ENCODE measurements at places on chromosomes 2 and 18. TPM values are rescaled to one million over a fixed set of nuclear protein-coding genes. Genes with fewer than 3 reads are reported as not detected.
A peak's percentile ranks its signal among the peaks of the same experiment; 100 is the strongest.

- H3K4me1 ChIP-seq = peaks cover 53% of the 10 kb centered on the region
- H3K4me3 ChIP-seq = peak overlapping the region; percentile 68
- no peak for DNase-seq
- H3K36me3 ChIP-seq = no peaks in the 10 kb centered on the region
Observed at GRCh38 chr2:101736233-101736632, 38.7 kb downstream of the MAP4K4 start.

DNA sequence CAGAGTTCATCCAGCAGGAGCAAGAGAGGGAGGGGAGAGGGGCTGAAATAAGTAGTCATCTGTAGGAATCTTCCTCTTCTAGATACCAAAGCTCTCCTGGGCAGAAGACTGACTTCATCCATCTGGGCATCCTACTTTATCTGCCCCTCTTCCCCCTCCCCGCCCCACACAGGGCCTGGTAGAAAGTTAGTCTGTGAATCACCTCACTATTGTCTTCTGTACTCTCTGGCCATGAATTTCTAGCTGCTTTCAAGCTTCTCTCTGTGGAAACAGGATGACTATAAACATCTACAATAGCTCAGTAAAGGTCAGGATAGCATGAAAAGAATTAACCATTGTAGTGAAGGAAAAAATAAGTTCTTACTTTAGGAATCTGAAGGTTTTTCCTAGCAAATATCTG lies 47.7 kb upstream of the RNU4ATAC start:
- no peaks in the 10 kb centered on the region for H3K36me3 ChIP-seq
- DNase-seq = no peak
- H3K4me1 ChIP-seq = peaks cover 35% of the 10 kb centered on the region
- no peaks in the 10 kb centered on the region for H3K27me3 ChIP-seq
- no peak overlapping the region for H3K4me3 ChIP-seq
- no peak overlapping the region for H3K27ac ChIP-seq

DNA sequence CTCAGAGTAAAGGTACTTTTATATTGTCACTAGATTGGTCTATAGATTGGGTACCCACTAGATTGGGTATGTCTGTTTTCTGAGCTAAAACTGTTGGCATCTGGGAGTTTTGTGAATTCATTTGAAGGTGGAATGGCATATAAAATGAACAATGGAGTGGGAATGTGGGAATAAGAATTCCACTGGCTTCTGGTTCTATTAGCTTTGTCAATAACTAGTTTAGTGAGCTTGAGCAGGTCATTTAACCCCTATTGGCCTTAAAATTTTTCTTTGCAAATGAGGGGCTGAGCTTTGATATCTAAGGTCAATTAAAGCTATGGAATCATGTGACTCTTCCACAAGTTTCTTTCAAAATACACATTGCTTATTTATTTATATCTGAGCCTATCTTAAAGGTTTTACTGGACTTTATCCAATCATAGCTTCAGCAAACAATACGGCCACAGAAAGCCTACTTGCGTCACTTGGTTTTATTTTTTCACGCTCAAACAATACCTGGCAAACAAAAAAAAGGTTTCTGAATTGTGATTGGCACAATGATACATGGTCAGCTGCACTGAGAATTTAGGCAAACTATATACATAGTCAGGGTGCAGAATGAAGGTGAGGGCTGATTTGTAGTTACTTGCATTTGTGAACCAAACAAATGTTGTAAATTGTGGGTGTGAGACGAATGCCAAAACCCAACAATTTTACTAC lies 28.8 kb upstream of the ITPRID2 start:
- H3K27ac ChIP-seq = no peak overlapping the region
- DNase-seq = no peak
- H3K27me3 ChIP-seq = peaks cover 12% of the 10 kb centered on the region
- no peaks in the 10 kb centered on the region for H3K36me3 ChIP-seq
- H3K4me1 ChIP-seq = no peaks in the 10 kb centered on the region

DNA sequence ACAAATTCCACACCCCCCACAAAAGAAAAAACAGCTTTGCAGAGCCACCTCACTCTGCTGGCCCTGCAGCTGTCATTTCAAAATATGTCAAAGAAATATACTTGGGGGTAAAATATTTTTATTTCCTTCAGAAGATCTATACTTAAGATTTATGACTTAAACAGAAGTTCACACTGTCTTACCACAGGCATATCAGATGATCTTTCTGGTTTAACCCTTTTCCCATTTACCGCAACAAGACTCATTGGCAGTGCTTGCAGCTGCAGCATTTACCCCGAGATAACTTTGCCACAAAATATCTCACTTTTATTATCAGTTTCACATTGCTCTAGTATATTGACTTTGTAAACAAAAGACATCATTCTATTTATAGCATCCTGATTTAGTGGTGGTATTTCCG lies 21.6 kb upstream of the SLC35G4 start:
- H3K27ac ChIP-seq = no peak overlapping the region
- peaks cover 22% of the 10 kb centered on the region for H3K27me3 ChIP-seq
- no peak for DNase-seq
- no peaks in the 10 kb centered on the region for H3K36me3 ChIP-seq
- H3K4me1 ChIP-seq = peaks cover 17% of the 10 kb centered on the region

DNA sequence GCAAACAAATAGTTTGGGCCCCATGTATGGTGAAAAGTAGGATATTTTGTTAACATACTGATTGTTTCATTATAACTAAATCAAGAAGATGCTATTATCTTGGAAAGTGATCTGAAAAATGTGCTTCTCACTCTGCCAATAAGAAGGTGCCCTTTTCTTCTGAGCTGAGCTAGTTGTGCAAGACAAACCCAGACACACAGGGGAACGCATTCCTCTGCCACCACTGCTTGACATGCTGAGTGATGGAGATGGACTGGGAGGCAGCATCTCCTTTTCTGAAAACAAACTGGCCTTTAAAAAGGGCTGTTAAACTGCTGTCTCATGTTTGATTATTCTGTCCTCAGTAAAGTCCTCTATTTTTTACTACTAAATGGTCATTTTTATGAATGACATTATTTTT lies 1989.9 kb upstream of the CELF4 start:
- H3K4me1 ChIP-seq = no peaks in the 10 kb centered on the region
- no peaks in the 10 kb centered on the region for H3K27me3 ChIP-seq
- H3K27ac ChIP-seq = no peak overlapping the region
- no peak for DNase-seq

- H3K4me1 ChIP-seq = peaks cover 42% of the 10 kb centered on the region
- peak overlapping the region; percentile 88 for H3K4me3 ChIP-seq
- H3K27me3 ChIP-seq = no peaks in the 10 kb centered on the region
- no peak for DNase-seq
Observed at GRCh38 chr2:144331674-144332355, 188.1 kb downstream of the ZEB2 start.

- H3K4me1 ChIP-seq = no peaks in the 10 kb centered on the region
- H3K4me3 ChIP-seq = no peak overlapping the region
- H3K27me3 ChIP-seq = no peaks in the 10 kb centered on the region
- no peaks in the 10 kb centered on the region for H3K36me3 ChIP-seq
Observed at GRCh38 chr2:29066271-29066860, 8.0 kb downstream of the PCARE start.

DNA sequence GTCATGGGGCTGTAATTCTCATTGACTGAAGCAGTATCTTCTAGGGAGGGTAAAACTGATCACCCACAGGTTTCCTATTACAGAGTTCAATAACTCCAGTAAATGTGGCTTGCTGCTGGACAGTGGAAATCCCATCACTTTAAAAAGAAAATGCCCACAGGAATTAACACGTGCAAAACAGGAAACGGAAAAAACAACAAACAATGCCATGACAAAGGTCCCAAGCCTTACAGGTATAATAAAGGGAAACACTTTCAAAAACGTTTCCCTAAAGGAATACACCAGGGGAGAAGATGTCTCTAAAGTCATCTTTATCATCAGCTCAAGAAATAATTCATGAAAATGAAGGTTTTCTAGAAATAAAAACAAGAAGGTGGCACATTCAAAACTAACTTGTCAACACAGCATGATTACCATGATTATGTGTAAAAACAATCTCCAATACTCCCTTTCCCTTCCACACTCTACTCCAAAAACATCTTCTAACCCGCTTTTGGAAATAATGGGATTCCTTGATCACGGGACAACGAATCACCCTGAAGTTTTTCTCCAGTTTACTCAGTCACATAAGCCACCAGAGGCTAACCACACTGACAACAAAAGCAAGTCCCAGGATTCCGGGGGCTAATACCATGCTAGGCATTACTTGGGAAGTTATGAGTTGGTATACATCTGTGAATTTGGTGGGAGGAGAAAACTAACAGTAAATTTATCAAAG lies 167.9 kb downstream of the TCF4 start:
- peaks cover 11% of the 10 kb centered on the region for H3K4me1 ChIP-seq
- peak overlapping the region; percentile 25 for H3K4me3 ChIP-seq
- no peaks in the 10 kb centered on the region for H3K36me3 ChIP-seq
- H3K27ac ChIP-seq = no peak overlapping the region
- H3K27me3 ChIP-seq = peaks cover 10% of the 10 kb centered on the region
- DNase-seq = no peak

DNA sequence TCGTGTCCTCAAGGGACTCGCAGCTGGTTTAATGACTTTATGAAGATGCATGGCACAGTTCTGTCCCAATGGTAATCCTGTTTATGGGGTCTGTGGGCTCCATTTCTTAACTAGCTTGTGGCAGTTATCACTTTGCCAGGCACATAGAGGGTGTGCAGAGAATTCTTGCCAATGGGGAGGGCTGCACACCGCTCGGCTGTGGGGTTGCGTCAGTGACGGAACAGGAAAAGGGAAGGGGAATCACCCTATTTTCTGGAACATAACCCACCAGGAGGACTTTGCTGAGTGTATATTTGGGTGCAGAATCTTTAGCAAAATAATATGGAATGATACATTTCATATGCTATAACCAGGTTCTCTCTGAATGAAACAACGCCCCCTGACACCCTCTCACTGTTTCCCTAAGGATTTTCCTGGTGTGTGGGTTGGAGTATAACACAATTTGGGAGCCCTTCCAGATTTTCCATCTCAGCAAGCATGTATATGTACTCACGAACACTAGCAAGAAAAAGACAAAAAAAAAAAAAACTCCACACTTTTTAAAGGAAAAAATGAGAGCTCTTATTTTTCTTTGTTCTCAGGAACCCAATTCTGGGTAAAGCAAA lies 43.9 kb upstream of the TRIB2 start:
- no peaks in the 10 kb centered on the region for H3K27me3 ChIP-seq
- H3K27ac ChIP-seq = no peak overlapping the region
- no peaks in the 10 kb centered on the region for H3K36me3 ChIP-seq
- no peak for DNase-seq

DNA sequence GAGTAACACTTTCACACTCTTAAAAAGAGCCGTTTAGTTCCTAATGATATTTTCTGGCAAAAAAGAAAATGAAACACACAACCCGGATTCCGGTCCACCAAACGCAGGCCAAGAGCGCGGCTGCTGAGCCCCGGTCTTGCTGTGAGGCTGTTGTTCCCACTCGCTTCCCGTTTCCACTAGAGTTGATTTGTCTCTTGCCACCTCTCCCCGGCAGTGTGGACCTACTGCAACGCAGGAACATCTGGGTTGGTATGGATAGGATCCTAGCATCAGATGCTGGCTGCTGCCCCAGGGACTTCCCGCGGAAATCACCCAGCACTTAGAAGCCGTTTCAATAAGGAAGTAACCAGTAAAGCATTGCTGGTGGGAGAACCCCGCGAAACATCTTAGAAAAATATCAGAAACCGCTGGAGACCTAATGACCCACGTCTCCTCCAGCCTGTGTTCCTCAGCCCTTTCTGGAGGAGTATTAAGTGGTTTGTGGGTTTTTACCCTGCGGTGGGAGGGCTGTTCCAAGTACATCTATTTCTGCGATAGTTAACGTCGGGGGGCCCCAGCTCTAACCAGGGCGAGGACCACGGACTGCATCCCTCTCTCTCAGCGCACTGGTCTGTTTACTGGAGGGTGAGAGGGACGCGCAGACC lies 939 bp downstream of the DOCK10 start:
- peaks cover 64% of the 10 kb centered on the region for H3K4me1 ChIP-seq
- DNase-seq = peak; percentile 90
- H3K36me3 ChIP-seq = peaks cover 22% of the 10 kb centered on the region
- H3K4me3 ChIP-seq = peak overlapping the region; percentile 96
- peak overlapping the region; percentile 99 for H3K27ac ChIP-seq

DNA sequence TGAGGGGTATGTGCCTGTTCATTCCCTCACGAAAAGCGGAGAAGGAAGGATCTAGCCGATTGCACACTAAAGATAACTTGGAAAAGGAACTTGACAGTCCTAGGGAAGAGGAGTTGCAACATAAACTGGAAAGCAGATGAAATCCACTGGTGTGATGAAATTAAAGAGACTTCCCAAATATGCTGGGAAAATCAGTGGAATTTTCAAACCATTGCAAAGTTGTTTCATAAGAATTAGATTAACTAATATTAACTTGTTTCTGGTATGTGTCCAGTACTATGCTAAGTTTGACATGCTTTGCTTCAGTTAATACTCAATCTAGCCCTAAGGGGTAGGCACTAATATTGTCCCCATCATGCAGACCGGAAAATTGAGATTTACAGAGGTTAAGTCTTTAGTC lies 222.7 kb downstream of the IKZF2 start:
- H3K36me3 ChIP-seq = peaks cover 4% of the 10 kb centered on the region
- no peaks in the 10 kb centered on the region for H3K27me3 ChIP-seq
- peak overlapping the region; percentile 36 for H3K27ac ChIP-seq
- H3K4me1 ChIP-seq = peaks cover 5% of the 10 kb centered on the region

DNA sequence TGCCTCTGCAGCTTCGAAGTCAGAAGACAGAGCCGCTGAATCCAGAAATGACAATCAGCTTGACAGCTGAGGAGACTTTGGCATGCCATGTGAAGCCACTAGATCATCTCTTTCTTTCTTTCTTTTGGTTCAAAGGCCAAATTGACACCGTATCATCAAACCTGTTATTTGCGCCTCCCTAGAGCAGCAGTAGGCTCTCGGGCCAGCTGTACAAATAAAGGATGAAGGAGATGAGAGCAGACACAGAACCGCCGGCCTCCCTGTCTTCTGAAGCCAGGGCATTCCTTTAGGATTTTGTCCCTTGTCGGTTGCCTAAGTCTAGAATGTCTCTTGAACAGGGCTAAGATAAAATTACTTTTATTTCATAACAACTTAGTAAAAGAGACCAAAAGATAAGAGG lies 36.8 kb downstream of the COL4A4 start:
- no peaks in the 10 kb centered on the region for H3K36me3 ChIP-seq
- H3K27ac ChIP-seq = no peak overlapping the region
- no peak overlapping the region for H3K4me3 ChIP-seq
- H3K4me1 ChIP-seq = peaks cover 4% of the 10 kb centered on the region
- H3K27me3 ChIP-seq = peaks cover 22% of the 10 kb centered on the region

DNA sequence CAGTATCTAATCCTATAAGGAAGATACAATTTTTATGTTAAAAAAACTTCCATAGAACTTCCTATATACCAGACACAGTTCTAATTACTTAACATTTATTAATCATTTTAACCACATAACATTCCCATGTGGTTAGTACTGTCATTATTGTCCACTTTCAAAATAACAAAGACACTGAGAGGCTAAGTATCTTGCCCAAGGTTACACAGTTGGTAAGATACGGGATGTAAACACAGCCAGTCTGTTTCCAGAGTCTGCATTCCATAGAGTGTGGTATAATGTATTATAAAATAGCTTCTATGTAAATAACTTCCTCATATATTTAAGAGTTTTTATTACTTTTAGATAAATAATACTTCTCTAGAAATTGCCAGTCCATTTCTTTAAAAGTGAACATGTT lies 383.3 kb upstream of the ETAA1 start:
- H3K36me3 ChIP-seq = no peaks in the 10 kb centered on the region
- no peaks in the 10 kb centered on the region for H3K4me1 ChIP-seq
- H3K27ac ChIP-seq = no peak overlapping the region
- no peak for DNase-seq
- no peaks in the 10 kb centered on the region for H3K27me3 ChIP-seq

The SP140 gene
- total RNA-seq = 67.9 TPM

The AP1S3 gene
- total RNA-seq = 7.2 TPM

The KDM3A gene
- total RNA-seq = 74.3 TPM

The DOK6 gene
- total RNA-seq = not detected

The EGR4 gene
- not detected for total RNA-seq

The CTDP1 gene
- total RNA-seq = 45.3 TPM

The DYNAP gene
- total RNA-seq = not detected

The CCDC74B gene
- 1.7 TPM for total RNA-seq

The ZSWIM2 gene
- not detected for total RNA-seq

The CDH19 gene
- not detected for total RNA-seq

Data from natural killer cell treated with Interleukin-12 subunit alpha and Interleukin-12 subunit beta and Interleukin-15 and Interleukin-18, amount 100 ng/mL, for 72 hours (primary cell).